ENCODE measurements at places on chromosomes 1 and 21. TPM values are rescaled to one million over a fixed set of nuclear protein-coding genes. Genes with fewer than 3 reads are reported as not detected.

The CHI3L1 gene
- total RNA-seq = not detected

The CAPZA1 gene
- 196 TPM for total RNA-seq

- no peak for DNase-seq
Measured at GRCh38 chr1:184362876-184363275, 24.0 kb upstream of the C1orf21 start.

GRCh38 chr1:58893257-58893869 lies 109.5 kb upstream of the JUN start:
- no peak for DNase-seq

Measured in CD8-positive, alpha-beta T cell (primary cell).